NCI-H2171 (cell line): ENCODE measurements at places on chromosomes 16 and 17.

DNA sequence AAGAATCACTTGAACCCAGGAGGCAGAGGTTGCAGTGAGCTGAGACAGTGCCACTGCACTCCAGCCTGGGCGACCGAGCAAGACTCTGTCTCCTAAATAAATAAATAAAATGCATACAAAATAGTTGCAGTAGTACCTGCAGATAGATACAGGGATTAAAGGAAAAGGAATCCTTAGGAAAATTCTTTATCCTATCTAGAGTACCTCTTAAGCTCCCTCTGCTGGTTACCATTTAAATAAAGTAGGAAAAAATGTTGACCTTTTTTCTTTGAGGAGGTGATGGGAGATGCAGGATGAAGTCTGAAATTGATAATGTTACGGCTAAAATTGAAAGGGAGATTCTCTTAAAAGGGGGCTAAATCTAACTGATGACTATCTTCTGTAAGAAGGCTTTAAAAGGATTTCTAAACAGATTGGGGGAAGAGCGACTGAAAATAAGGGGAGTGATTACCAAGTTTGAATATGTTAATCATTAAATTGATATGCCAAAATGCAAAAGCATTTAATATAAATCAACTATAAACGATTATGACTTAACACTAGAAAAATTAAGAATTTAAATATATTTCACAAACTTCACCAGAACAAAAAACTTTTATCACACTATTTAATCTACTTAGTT is 29.4 kb downstream of the C16orf87 start:
- peak; percentile 36 for DNase-seq

GRCh38 chr17:39484178-39484577 is 22.9 kb downstream of the CDK12 start:
- no peak for DNase-seq

- no peak for DNase-seq
Observed at GRCh38 chr17:1947743-1948516, 77.2 kb downstream of the RTN4RL1 start.

DNA sequence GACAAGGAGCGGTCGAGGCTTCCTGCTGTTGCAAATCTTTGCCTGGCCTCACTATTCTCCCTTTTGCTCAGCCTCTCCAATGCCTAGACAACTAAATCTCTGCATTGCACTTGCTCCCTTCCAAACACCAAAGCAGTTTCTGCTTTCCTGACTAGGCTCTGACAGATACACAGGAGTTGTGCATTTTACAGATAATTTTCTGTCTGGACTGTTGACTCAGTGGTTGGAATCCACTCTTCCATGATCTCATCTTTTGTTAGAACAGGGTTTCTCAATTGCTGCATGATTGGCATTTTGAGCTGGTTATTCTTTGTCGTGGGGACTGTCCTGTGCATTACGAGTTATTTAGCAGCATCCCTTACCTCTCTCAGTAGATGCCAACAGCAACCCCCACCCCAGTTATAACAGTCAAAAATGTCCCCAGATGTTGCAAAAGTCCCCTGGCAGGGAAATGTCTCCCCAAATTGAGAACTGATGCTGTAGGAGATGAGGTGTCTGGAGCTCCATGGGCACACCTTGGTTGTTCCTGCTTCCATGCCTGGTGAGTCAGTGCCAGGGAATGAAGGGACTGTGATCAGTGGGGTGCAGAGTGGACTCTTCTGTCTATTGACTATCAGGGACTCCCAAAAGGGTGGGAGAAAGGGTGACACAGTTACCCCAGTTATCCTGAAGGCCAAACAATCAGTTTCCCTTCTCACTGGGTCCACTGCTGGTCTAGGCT is 557.4 kb upstream of the PSMD7 start:
- DNase-seq, result no peak

DNA sequence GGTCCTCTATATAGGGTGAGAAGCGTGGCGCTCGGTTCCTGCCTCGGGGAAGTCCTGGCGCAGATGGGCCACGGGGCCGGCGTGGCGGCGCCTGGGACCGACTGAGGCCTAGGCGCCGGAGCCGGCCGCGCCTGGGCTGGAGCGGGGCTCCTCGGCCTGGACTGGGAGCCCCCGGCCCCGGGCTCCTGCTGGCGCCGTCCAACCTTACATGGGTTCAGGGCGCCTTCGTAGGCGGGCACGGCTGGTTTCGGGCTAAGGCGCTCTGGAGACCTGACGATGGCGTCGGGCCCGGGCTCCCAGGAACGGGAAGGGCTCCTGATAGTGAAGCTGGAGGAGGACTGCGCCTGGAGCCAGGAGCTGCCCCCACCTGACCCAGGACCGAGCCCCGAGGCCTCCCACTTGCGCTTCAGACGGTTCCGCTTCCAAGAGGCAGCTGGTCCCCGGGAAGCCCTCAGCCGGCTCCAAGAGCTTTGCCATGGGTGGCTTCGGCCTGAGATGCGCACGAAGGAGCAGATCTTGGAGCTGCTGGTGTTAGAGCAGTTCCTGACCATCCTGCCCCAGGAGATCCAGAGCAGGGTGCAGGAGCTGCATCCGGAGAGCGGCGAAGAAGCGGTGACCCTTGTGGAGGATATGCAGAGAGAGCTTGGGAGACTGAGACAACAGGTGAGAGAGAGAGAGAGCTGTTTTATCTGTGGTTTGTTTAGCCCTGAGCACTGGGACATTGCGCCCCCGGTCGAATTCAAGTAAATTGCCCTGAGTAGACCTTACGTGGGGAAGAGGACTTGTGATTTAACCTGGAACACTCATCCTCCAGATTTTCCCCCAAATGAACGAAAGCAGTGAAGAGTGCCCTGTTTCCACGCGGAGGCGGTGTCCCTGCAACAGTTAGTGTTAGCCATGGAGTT is 504 bp downstream of the ZNF263 start:
- DNase-seq, result no peak

DNA sequence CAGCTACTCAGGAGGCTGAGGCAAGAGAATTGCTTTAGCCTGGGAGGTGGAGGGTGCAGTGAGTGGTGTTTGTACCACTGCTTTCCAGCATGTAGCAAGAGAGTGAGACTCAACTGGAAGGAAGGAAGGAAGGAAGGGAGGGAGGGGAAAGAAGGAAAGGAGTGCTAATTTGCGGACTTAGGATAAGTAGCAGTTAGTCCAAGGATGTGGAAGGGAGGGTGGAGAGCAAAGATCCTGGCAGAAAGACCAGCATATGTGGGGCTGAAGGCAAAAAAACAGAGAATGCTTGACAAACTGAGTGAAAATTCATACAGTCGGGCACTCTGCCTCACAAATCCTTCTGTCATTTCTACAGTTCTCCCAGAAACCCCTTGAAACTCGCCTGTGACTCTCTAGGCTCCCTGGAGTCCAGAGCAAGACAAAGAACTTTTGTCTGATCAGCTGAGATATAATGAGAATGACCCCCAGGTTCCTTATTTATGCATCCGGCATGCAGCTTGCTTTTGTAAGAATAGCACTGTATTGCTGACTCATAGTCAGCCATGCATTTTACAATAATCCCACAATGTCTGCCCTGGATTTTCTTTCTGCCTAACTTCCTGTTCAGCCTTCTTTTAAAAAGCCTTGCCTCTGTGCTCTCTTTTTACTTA is 31.5 kb downstream of the CDK5RAP3 start:
- DNase-seq, result no peak

GRCh38 chr16:7938175-7938574 is 605.5 kb downstream of the RBFOX1 start:
- DNase-seq, result no peak

GRCh38 chr17:57971572-57971971 is 16.4 kb upstream of the CUEDC1 start:
- no peak for DNase-seq

- DNase-seq, result no peak
Observed at GRCh38 chr16:31438414-31438813, 4.2 kb downstream of the ZNF843 start.

DNA sequence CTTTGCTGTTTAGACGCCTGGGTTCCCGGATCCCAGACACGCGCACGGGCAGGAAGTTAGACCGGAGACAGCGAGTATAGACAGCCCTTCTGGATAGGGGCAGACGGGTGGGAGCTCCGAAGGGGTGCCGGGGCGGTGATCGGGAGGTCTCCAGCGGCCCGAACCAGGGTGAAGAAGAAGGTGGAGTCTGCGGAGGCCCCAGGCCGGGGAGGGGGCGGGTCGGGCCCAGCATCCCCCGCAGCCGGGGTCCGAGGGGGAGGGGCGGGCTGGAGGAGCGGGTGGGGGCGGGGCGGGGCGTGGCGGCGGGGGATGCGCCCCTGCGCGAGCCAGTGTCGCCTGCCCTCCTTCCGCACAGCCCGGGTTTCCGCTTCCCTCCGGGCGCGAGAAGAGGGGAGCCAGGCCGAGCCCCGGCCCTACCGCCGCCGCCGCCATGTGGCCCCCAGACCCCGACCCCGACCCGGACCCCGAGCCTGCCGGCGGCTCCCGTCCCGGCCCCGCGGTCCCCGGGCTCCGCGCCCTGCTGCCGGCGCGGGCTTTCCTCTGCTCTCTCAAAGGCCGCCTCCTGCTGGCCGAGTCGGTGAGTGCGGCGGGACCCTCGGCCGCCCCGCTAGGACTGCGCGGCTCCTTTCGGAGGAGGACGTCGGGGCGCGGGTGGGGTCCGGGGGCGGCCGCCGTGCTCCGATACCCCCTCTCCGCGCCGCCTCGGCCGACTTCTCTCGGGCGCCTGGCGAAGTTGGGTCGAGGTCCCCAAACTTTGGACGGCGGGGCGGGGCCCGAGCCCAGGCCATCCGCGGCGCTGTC is at the start of gene CMTM3:
Gene CMTM3 (plus strand): TSS at position 329 of the 801 bp plus-strand sequence. CDS start 102 bp downstream, at position 431.
- peak; percentile 68 for DNase-seq

DNA sequence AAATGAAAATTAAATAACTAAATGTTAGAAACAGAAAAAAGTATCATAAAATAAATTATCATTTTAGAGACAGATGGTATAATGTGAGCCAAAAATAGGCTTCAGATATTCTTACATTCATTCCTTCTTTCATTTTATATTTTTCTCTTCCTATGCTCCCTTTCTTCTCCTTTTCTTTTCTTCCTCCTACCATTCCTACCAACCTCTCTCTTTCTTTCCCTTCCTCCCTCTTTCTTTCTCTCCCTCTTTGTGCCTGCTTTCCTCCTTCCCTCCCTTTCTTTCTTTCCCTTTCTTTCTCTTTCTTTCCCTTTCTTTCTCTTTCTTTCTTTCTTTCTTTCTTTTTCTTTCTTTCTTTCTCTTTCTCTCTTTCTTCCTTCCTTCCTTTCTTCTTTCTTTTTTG is 275.6 kb upstream of the ELAC2 start:
- no peak for DNase-seq

GRCh38 chr17:17351356-17351891 is 48.3 kb downstream of the NT5M start:
- DNase-seq, result no peak

DNA sequence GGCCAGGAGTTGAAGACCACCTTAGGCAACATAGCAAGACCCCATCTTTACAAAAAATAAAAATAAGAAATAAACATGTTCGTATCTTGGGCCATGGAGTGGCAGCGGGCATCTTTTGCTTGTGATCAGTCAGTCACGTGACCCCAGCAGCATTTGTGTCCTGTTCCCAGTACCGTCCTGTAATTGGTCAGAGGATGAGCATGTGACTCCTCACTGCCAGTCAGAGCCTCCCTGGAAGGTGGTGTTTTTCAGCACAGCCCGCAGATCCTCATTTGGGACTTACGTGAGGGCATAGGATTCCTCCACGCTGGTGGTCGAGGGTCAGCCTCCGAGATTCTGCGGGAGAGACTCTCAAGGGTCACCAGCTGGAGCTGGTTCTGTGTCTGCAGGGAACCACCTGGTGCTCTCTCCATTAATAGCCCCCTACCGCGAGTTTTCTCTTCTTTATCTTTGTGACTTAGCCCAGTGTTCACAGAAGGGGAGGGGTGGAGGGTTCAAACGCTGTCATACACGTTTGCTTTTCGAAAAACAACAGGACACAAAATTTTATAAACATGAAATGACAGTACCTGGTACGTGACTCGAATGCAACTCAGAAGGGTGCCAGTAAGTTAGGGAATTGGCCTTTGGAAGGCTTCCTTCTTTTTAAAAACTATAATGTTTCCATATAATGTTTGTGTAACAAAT is 17.2 kb downstream of the MRC2 start:
- peak; percentile 93 for DNase-seq

GRCh38 chr17:63601439-63602371 is 1.0 kb downstream of the TACO1 start:
- no peak for DNase-seq

GRCh38 chr17:81153340-81153803 is 11.9 kb upstream of the PVALEF start:
- DNase-seq, result no peak

DNA sequence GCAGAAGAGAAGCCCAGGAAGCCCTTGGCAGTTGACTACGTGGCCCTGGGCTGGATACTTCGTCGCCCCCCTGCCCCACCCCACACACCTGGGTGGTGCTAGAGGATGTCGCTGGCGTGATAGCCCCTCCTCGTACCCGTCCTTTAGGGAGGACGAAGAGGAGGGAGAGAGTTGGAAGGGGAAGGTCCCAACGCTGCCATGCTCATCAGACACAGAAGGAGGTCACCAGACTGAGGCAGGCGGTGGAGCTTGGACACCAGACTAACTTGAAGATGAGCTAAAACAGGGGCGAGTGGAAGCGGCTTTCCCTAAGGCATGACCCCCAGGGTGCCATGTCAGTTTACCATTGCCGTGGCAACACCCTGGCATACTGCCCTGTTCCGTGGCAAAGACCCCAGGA is 11.0 kb downstream of the AIPL1 start:
- DNase-seq, result no peak

GRCh38 chr17:19656851-19657581 is 8.5 kb downstream of the ALDH3A2 start:
- no peak for DNase-seq

- no peak for DNase-seq
Observed at GRCh38 chr17:68170246-68170645, 77.6 kb upstream of the AMZ2 start.

- no peak for DNase-seq
Observed at GRCh38 chr17:67379251-67379630, 2.2 kb downstream of the PITPNC1 start.

GRCh38 chr16:68401871-68402747 is 46.2 kb downstream of the SMPD3 start:
- no peak for DNase-seq

DNA sequence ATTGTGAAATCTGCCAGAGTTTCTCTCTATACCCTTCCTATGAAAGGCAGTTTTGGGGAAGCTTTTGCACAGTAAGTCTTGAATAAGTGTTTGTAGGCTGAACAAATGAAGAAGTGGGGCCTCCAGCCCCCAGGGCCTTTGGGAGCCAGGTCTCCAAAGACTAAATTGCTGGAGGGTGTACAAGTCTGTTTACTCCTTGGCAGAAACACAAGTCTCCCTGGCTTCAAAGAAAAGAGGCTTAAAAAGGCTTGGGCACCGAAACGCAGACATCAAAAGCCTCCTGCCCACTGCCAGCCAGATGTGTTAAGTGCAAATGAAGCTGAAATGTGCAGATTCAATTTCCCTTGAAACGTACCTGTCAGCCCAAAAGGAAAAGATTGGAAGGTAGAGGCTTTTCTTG is 146.3 kb downstream of the TMEM132E start:
- DNase-seq, result no peak

- DNase-seq, result no peak
Observed at GRCh38 chr17:48012654-48013053, 24.9 kb downstream of the COPZ2 start.

- DNase-seq, result no peak
Observed at GRCh38 chr16:80612461-80613017, 71.7 kb downstream of the DYNLRB2 start.

- no peak for DNase-seq
Observed at GRCh38 chr16:64507240-64508024, 614.4 kb downstream of the CDH11 start.

GRCh38 chr16:12541672-12542071 is 262.0 kb downstream of the CPPED1 start:
- no peak for DNase-seq
